Hematopoietic multipotent progenitor cell treated with erythropoietin and hydrocortisone succinate and interleukin-3 and kit ligand, for 6 days (in vitro differentiated cells): ENCODE measurements at places on chromosomes 1 and 21.

DNA sequence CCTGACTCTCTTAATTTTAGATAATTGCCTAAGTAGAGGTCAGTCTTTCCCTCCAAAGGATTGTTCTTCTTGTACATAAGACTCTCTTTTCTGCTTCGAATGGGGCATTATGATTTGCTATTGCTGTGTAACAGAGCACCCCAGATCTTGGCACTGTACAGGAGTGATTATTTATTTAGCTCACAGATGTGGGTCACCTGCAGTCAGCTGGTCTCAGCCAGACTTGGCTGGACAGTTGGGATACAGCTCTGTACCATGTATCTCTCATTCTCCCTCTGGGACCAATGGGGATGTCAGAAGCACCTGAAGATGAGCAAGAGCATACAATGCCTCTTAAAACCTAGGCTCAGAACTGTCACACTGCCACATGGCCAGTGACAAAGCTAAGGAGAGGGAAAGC lies 23.4 kb upstream of the KCND3 start:
- DNase-seq: no peak

DNA sequence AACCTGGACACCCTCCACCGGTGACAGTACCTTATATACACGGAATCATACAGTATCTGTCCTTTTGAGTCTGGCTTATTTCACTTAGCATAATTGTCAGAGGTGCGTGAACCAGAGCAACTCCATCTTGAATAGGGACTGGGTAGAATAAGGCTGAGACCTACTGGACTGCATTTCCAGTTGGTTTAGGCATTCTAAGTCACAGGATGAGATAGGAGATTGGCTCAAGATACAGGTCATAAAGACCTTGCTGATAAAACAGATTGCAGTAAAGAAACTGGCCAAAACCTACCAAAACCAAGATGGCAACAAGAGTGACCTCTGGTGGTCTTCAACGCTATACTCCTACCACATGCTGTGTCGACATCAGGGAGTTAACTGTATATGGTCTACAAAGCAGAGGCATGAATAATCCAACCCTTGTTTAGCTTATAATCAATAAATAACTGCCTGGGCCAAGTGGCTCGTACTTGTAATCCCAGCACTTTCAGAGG lies 1.4 kb upstream of the FDPS start:
- peak; percentile 91 for DNase-seq

- no peak for DNase-seq
Observed at GRCh38 chr1:184393962-184394361, 7.1 kb downstream of the C1orf21 start.

GRCh38 chr21:41325138-41325912 lies 8.7 kb downstream of the FAM3B start:
- no peak for DNase-seq

- peak; percentile 9 for DNase-seq
Observed at GRCh38 chr1:78836726-78837125, 169.8 kb downstream of the ADGRL4 start.

DNA sequence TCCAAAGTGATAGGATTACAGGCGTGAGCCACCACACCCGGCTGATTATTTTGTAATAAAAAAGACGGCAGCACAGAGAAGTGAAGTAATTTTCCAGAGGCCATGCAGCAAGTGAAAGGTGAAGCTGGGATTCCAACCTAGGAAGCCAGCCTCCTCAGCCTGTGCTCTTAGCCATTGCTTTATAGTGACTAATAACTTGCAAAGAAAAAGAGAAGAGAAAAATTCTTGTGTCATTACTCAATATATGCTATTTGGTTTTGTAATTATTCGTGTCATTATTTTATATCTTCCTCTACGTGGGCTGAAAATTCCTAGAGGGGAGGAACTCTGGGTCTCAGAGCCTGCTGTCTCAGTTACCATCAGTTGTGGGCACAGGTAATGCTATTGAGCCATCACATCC lies 1.6 kb upstream of the IER5 start:
- no peak for DNase-seq

DNA sequence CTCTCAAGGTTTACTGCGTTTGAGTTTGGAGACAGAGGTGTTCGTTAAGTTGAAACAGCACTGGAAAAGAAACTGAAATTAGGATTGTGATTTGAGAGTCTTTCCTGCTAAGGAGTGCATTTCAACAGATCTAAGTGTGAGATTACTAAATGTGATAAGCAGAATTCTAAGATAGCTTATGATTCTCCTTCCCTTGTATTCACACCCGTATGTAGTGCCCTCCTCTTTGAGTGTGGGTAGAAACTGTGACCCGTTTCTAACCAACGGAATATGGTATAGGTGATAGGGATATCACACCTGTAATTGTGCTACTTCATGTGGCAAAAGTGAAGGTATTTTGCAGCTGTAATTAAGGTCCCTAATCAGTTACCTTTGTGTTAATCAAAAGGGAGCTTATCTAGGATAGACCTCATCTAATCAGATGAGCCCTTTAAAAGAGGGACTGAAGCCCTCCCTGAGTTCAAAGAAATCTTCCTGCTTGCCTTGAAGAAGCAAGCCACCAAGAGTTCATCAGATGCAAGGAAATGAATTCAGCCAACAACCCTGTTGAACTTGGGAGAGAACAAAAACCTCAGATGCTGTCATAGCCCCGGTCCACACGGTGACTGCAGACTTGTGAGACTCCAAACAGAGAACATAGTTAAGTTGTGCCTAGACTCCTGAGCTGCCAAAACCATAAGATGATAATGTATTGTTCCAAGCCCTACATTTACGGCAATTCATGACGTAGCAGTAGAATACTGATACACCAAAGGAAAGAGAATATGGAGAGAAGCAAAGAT lies 12.6 kb upstream of the IL12RB2 start:
- DNase-seq: no peak

DNA sequence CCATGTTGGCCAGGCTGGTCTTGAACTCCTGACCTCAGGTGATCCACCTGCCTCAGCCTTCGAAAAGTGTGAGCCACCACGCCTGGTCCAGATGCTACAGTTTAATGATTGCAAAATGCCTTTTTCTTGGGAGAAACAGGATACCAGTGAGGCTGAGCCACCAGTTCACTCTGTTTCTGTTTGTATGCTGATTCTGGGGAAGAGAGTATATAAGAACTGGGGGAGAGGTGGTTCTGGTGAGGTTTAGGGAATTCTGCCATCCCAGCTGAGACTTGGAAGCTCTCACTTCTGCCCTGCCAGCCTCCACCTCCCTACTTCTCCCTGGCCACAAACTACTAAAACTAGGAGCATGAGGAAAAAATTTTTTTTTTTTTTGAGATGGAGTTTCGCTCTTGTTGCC lies 8.1 kb upstream of the PMF1 start:
- no peak for DNase-seq

- no peak for DNase-seq
Observed at GRCh38 chr1:170700842-170701615, 37.1 kb downstream of the PRRX1 start.

DNA sequence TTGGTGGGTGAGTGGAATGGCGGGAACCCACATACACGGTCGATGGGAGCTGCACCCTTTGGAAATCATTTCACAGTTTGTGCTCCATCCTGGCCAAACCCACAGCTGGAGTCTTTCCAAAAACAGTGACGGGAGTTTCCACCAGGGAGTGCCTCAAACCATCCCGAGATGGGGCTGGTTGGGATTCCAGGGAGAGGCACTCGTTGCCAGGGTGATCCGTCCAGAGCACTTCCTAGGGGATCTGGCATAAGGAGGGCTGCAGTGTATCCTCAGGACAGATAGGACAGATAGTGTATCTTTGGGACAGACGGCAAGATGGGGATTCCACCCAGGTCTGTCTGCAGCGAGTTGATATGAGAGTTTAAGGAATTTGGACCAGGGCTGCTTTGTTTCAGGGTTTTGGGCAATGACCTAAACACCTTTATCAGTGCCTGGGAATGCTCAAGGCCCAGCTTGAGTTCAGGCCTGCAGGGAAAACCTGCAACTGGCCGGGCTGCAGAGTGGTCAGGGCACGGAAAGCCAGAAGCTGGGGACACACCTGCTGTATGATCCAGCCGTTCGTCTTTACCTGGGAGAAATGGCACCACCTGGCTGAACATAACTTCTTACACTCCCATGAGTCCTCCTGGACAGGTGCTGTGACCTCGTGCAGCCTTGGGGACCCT lies 3.4 kb upstream of the POFUT2 start:
- no peak for DNase-seq
